ENCODE measurements at places on chromosomes 12 and 14.
A peak's percentile ranks its signal among the peaks of the same experiment; 100 is the strongest.

GRCh38 chr14:93925374-93925895 is 1.7 kb upstream of the FAM181A start:
- no peak for DNase-seq

- no peak for DNase-seq
These were observed 350.0 kb downstream of the GALC start for GRCh38 chr14:87643005-87643404.

- no peak for DNase-seq
These were observed 7.0 kb downstream of the NIN start for GRCh38 chr14:50823762-50824636.

- DNase-seq = peak; percentile 63
These were observed 63.3 kb downstream of the ERC1 start for GRCh38 chr12:1054117-1054870.

GRCh38 chr12:86662464-86662863 is 406.3 kb upstream of the MGAT4C start:
- no peak for DNase-seq

- DNase-seq = no peak
These were observed 146.2 kb downstream of the DACT1 start for GRCh38 chr14:58783792-58784511.

GRCh38 chr12:7608184-7608911 is 57.4 kb downstream of the APOBEC1 start:
- no peak for DNase-seq

- no peak for DNase-seq
These were observed 82.8 kb upstream of the PLEKHG7 start for GRCh38 chr12:92619730-92620684.

DNA sequence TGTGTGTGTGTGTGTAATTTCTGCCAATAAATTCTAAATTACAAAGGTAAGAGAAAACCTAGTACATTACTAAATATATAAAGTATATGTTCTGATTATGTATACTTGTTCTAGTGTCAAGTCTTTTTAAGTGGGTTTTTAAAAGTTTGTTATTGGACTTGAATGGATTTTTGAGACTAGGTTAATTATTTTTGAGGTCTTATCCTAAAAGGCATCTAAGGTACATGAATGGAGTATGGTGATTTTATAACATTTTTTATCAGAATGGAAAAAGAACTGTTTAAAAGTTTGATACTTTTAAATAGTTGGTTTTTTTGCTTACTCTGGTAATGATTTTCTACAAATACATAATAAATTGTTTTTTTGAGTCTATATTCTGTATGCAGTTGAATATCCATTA is 22.5 kb upstream of the TMPRSS12 start:
- no peak for DNase-seq

- DNase-seq = no peak
These were observed 156.4 kb downstream of the ESR2 start for GRCh38 chr14:64137657-64138290.

- no peak for DNase-seq
These were observed 1.7 kb downstream of the EVL start for GRCh38 chr14:100066962-100067361.

GRCh38 chr12:43728117-43728516 is 30.5 kb downstream of the PUS7L start:
- no peak for DNase-seq
